ENCODE measurements at places on chromosomes 3 and 15. TPM values are rescaled to one million over a fixed set of nuclear protein-coding genes. Genes with fewer than 3 reads are reported as not detected.

DUOX2 gene
- not detected for total RNA-seq

LIPH gene
- total RNA-seq = not detected

PLSCR2 gene
- total RNA-seq = not detected

NANOGP8 gene
- not detected for total RNA-seq

CMTM8 gene
- total RNA-seq = 7.3 TPM

GOLGA8N gene
- total RNA-seq = 4.8 TPM

FBXL22 gene
- not detected for total RNA-seq

ITGA11 gene
- 0.18 TPM for total RNA-seq

THAP10 gene
- total RNA-seq = 4.0 TPM

ARHGEF26 gene
- 2.9 TPM for total RNA-seq
